ENCODE measurements at places on chromosomes 2 and 18. TPM values are rescaled to one million over a fixed set of nuclear protein-coding genes. Genes with fewer than 3 reads are reported as not detected.

The CTNNA2 gene
- total RNA-seq: not detected

The TMEM169 gene
- total RNA-seq: 0.45 TPM

The RAB6C gene
- not detected for total RNA-seq

The EML6 gene
- under 0.01 TPM for total RNA-seq

The DOK6 gene
- total RNA-seq: 0.17 TPM

The DNAH7 gene
- total RNA-seq: under 0.01 TPM

The RANBP2 gene
- total RNA-seq: 26.4 TPM

The TMEM178A gene
- total RNA-seq: 0.84 TPM

The MOCOS gene
- 6.4 TPM for total RNA-seq

The CRYGC gene
- total RNA-seq: not detected

The CCDC74A gene
- 15.5 TPM for total RNA-seq

The MTX2 gene
- 24.9 TPM for total RNA-seq

The ASNSD1 gene
- 31.4 TPM for total RNA-seq

The HOXD10 gene
- not detected for total RNA-seq

The AQP4 gene
- total RNA-seq: not detected

The CFC1 gene
- total RNA-seq: not detected

The IL1R2 gene
- 0.50 TPM for total RNA-seq

The DYNC1I2 gene
- 99.0 TPM for total RNA-seq

The CIAO1 gene
- 116 TPM for total RNA-seq

The GRP gene
- not detected for total RNA-seq

The FBXO48 gene
- 0.30 TPM for total RNA-seq

The RIT2 gene
- not detected for total RNA-seq

The SLC23A3 gene
- total RNA-seq: 0.50 TPM

The MAIP1 gene
- 26.2 TPM for total RNA-seq

The REG1B gene
- total RNA-seq: not detected

The CRACDL gene
- total RNA-seq: under 0.01 TPM

The L3MBTL4 gene
- total RNA-seq: under 0.01 TPM

The IMPA2 gene
- total RNA-seq: 14.1 TPM

The NOSTRIN gene
- total RNA-seq: not detected

The B3GNT7 gene
- total RNA-seq: 0.50 TPM

The FEV gene
- not detected for total RNA-seq

The FAM237A gene
- not detected for total RNA-seq

The FAHD2B gene
- total RNA-seq: 5.9 TPM

The DSG4 gene
- not detected for total RNA-seq

The AP1S3 gene
- total RNA-seq: 2.2 TPM

The SPP2 gene
- not detected for total RNA-seq

The UGT1A3 gene
- total RNA-seq: not detected

The TNFRSF11A gene
- total RNA-seq: 0.30 TPM

The SNED1 gene
- 9.1 TPM for total RNA-seq

All from bronchus fibroblast of lung (primary cell).